ENCODE measurements at places on chromosomes 5 and 9. TPM values are rescaled to one million over a fixed set of nuclear protein-coding genes. Genes with fewer than 3 reads are reported as not detected.

DNA sequence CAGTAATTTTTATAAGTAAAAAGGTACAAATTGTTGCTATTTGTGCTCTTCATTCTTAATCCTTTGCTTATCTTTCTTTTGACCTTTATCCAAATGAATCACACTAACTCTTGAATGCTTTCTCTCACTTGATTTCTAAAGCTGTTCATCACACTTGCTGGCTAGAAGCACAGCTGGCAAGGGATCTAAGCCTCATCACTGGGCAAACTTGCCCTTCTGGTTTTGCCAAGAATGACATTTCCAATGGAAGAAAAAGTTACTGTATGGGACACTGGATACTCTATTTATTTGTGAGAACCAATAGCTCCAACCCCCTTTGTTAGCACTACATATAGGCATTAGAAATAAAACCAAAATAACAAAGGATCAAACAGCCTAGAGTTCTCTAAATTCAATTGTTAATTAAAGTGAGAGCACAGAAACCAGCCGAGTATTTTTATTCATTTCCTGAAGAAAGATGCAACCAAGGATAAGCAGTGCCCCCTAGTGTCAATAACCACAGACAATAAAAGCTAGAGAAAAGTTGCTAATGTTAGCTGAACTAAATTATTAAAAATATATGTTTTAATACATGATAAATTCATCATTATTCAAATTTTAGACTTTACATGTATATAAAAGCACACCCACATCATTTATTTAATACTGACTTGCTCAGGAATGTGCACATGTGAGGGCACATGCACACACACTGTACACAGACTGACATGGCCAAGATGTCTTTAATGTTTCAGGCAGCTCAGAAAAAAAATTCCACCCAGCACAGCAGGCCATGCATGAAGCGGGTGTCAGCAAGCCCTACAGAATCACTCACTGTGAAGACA, 59.8 kb upstream of the POU5F2 start:
- H3K4me3 ChIP-seq = no peak overlapping the region
- no peaks in the 10 kb centered on the region for H3K4me1 ChIP-seq
- no peaks in the 10 kb centered on the region for H3K36me3 ChIP-seq
- H3K27me3 ChIP-seq = no peaks in the 10 kb centered on the region

DNA sequence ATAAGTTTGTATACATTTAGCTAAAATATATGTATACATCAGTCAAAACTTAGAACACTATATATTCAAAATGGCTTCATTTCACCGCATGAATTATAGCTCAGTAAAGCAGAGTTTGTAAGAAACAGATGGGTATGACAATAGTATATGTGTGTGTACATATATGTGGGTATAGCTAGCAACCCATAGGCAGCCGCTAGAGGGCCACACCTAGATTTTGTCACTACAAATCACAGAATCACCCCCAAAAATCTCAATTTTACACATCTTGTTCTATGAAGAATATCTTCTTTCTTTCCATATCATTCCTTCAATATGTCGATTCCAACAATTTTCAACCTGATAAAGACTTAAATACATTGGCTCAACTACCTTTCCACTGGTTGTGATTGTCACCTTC, 357.8 kb upstream of the CCNG1 start:
- no peaks in the 10 kb centered on the region for H3K27me3 ChIP-seq
- DNase-seq = no peak
- no peak overlapping the region for H3K27ac ChIP-seq
- no peak overlapping the region for H3K4me3 ChIP-seq
- no peaks in the 10 kb centered on the region for H3K4me1 ChIP-seq

GRCh38 chr9:119318371-119318770, 50.9 kb downstream of the BRINP1 start:
- DNase-seq = no peak
- H3K4me1 ChIP-seq = no peaks in the 10 kb centered on the region
- H3K4me3 ChIP-seq = no peak overlapping the region

DNA sequence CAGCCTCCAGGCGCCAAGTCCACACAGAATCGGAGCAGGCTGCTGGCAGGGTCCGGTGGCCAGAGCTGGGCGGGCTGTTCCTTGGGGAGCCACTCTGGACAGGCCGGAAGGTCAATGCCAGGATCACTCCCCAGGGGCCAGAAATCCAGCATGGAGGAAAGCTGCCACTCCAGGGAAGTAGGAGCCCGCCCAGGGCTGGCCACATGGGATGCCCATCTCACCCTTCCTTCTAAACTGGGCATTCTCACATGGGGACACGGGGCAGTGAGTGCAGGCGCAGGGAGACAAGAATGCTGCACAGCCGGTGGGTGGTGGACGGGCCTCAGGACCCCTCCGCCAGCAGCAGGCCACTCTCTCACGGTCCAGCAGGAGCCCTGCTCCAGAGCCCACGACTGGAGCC, 58.2 kb downstream of the ADAMTS2 start:
- H3K27ac ChIP-seq = no peak overlapping the region
- no peak overlapping the region for H3K4me3 ChIP-seq
- DNase-seq = no peak
- no peaks in the 10 kb centered on the region for H3K36me3 ChIP-seq
- peaks cover 2% of the 10 kb centered on the region for H3K27me3 ChIP-seq

DNA sequence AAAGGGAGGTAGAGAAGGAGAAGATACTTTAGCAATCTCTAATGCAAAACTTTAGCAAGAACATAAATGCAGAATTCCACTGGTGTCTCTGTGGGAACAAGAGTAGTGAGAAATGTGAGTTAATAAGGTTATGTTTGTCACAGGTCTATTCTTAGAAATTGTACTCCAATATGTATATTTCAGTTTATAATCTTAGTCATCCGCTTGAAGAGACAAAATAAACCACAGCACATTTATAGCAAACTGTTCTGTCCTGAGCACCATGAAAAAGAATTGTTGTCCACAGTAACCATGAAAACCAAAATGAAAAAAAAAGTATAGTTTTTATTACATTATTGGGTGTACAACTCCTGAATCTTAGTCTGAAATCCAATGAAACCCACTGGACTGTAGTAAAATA, 93.6 kb upstream of the TSLP start:
- no peaks in the 10 kb centered on the region for H3K27me3 ChIP-seq
- H3K36me3 ChIP-seq = no peaks in the 10 kb centered on the region
- no peak overlapping the region for H3K27ac ChIP-seq
- H3K4me3 ChIP-seq = no peak overlapping the region

- H3K4me1 ChIP-seq = no peaks in the 10 kb centered on the region
- no peak for DNase-seq
- H3K36me3 ChIP-seq = no peaks in the 10 kb centered on the region
- H3K4me3 ChIP-seq = no peak overlapping the region
- H3K27ac ChIP-seq = no peak overlapping the region
Measured at GRCh38 chr9:104700306-104700705, 6.0 kb downstream of the OR13D1 start.

DNA sequence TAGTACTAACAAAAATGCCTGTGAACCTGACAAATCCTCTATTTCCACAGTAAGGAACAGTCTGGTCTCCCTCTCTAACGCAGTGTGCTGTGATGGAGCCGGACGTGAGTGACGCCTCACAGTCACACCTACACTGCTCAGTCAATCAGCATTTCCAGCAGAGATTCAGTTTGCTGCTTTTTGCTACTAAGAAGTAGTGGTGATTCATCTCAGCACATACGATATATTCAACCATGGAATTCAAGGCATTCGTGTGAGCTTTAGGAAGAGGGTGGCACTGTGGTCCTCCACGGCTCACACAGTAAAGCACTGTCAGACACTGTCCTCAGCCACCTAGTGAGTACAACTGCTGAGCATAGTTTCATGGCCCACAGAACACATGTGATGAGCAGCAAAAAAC, 70.9 kb downstream of the SETX start:
- peaks cover 38% of the 10 kb centered on the region for H3K36me3 ChIP-seq
- no peak overlapping the region for H3K4me3 ChIP-seq
- H3K4me1 ChIP-seq = peaks cover 9% of the 10 kb centered on the region
- no peak for DNase-seq
- H3K27ac ChIP-seq = no peak overlapping the region

- no peak overlapping the region for H3K4me3 ChIP-seq
Measured at GRCh38 chr5:95907740-95908706, 53.6 kb downstream of the ELL2 start.

Gene PPP1R26
- 0.17 TPM for total RNA-seq

Gene SGCD
- total RNA-seq = 0.30 TPM

Gene PTPN3
- not detected for total RNA-seq

Gene LCN10
- total RNA-seq = 1.0 TPM

Gene PCDH12
- 0.09 TPM for total RNA-seq

Gene SHC3
- not detected for total RNA-seq

All from activated naive CD8-positive, alpha-beta T cell treated with anti-CD3 and anti-CD28 coated beads, Interleukin-2, amount 10 ng/mL, durations not matched to agents 7 days and 5 days (primary cell).